ENCODE measurements at places on chromosomes 6 and 20.

DNA sequence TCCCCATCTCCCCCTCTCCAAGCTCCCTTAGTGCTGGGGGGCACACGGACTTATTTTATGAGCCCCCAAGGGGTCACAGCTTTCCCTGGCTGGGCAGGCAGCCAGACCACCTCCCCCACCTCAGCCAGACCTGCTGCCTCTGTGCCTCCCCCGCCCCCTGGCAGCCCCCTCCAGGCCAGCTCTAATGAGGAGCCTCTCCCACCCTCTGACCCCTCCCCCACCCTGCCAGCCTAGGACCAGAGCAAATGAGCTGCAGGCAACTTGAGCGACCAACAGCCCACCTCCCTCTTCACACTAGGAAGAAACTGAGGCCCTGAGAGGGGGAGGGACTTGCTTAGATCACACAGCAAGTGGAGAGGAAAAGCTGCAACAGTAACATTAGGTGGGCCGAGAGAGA lies 1.9 kb downstream of the GDF5 start:
- no peak for DNase-seq

DNA sequence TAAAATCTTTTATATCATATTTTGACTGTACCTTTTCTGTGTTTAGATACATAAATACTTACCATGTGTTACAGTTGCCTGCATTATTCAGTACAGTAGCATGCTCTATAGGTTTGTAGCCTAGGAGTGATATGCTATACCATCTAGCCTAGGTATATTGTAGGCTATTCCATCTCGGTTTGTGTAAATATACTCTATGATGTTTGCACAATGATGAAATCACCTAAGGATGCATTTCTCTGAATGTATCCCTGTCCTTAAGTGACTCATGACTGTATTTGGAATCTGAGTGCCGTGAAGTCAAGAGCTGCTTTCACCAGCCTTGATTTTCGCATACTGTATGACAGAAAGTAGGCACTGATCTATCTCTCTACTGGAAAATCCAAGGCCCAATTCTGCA lies 129.9 kb downstream of the UTRN start:
- DNase-seq, result no peak

DNA sequence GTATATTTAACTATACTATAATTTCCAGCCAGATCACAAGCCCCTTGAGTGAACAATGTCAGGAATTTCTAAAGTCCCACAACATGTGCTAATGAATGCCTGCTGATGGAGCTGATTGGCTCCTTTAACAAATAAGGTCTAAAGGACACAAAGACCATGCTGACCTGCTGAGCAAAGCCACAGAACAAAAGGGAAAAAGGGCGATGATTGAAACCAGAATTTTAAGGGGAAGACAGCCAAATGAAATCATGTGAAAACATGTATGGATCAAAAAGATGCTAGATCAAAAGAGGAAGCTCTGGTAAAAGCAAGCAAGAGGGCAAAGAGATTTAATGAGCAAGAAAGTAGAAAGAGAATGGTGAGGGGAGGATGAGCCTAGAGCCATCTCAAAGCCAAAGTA lies 105.6 kb downstream of the DCDC2 start:
- DNase-seq, result no peak

DNA sequence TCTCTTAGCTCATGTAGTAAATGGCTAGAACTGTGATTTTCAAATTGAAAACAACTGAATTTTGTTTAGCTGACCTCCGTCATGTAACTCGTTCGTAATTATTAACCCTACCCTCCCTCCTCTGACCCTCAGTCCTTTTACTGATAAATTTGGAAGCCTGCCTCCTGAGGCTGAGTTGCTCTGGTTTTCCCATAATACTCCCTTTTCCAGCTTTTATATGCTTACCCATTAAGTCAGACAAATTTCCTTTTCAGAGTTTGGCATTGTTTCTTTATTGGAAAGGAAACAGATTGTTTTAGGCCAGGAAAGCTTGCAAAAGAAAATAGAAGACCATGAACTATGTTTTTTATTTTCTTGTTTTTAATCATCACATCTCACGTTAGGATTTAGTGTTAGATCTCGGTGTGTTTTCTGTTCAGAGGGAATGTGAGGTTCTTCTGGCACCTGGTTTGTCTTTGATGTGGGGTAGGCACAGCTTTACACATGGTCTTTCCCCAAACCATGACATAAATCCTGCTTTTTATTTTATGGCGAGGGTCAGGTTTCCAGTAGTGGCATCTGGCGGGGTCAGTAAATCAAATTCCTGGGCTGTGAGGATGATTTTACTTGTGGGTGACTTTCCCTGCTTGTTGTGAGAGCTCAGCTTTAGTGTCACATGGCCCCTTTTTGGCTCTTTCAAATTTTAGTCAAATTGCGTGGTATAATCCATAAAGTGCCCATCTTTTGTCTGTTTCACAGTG lies 24.5 kb downstream of the PLCB4 start:
- DNase-seq, result no peak

DNA sequence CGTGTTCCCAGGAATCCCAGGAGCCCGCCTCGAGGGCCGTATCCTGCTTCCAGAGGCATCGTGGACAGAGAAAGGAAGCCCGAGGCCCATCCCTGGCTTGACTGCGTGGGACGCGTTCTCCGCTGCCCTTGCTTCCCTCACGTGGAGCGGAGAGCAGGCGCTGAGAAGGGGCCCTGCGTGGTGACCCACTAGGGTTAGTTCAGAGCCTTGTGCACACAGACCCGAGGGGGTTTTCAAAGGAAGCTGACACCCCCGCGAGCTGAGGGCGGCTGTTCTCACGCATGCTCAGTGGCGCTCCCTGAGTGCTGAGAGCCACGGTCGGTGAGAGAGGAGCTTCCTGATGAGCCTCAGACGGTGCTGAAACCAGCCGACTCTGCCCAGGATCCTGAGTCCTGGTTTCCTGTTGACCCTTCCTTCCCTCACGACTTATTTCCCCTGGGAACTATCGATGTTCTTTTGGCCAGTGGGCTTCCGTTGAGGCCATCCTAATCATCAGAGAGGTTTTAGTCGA lies 28.9 kb upstream of the CCR6 start:
- DNase-seq, result no peak

DNA sequence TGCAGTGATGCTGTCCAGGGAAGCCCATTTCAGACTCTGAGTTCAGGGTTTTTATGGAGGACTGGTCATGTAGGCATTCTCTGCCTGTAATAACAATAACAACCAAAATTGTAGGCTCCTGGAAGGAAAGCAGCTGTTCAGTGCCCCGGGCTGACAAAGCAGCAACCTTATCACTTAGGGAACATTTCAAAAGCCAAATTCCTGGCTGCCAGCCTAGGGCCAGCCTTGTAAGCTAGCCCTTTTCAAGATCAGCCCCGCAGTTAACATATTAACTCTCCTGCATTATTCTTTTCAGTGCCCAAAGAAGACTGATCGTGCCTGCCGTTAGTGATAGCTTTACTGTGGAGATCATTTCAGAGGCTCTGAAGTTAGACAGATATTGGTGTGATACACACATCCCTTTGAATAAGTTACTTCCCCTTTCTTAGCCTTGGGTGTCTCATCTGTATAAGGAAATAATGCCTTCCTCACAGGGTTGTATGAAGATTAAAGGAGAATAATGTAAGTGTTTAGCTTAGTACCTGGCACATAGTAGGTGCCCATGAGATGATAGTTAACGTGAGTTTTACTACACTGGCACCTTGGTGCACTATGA lies 44.1 kb downstream of the CTNNBL1 start:
- DNase-seq, result no peak

DNA sequence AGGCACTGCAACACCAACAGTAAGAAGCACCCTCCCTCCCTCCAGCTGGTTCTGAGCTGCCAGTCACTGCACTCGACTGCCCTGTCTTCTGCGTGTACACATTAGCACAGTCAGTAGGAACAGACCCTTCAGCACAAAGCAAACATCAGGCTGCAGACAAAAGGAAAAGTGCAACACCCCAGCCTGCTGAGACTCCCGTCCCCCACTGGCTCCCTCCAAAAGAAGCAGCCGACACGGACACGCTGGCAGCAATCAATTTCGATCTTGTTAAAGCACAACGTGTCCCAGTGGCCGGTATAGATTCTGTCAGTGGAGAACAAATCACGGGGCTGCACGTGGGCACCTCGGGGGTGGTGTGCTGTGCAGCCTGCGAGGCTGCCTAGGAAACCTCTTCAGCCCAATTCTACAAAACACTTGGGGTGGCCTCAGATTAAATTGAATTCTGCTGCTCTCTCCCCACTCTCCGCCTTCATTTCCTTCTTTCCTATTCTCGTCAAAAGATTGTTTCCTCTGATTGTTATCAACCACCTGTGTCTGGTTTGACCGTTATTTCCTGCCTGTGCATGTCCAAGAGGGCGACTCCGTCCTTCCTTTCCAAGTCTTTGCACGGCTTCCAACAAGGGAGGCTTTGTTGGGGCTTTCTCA lies 38.7 kb downstream of the TRAF3IP2 start:
- DNase-seq, result no peak

DNA sequence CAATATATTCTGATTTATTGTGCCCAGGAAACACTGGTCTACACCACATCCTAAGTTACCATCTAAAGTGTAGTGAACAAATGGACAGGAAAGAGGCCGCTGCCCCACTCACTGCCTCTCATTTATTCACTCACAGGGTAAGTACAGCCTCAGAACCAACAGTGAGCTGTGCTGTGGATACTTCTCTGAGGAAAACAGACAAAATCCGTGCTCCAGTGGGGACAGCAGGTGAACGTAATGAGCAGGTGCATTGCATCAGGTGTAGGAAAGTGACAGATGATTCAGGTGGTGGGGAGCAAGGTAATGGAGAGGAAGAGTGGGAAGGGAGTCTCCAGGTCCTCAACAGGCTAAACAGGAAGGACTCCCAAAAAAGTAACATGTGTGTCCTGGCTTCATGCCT lies 8.4 kb upstream of the ULBP2 start:
- DNase-seq, result no peak

GRCh38 chr6:145562771-145563615 lies 172.3 kb downstream of the EPM2A start:
- DNase-seq, result no peak

DNA sequence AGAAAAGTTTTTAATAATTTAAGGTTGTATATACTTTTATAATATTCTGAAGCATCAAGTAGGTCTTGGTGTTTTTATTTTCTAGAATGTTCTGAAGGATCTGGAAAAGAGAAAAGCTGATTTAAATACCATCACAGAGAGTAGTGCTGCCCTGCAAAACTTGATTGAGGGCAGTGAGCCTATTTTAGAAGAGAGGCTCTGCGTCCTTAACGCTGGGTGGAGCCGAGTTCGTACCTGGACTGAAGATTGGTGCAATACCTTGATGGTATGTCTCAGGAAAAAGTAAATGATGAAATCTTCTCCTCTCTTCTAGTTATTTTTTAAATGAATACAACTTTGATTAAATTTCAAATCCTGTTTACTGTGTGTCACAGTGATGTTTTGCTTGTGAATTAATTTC lies 225.7 kb downstream of the UTRN start:
- DNase-seq, result no peak

GRCh38 chr6:53070806-53071205 lies 5.6 kb downstream of the FBXO9 start:
- no peak for DNase-seq

DNA sequence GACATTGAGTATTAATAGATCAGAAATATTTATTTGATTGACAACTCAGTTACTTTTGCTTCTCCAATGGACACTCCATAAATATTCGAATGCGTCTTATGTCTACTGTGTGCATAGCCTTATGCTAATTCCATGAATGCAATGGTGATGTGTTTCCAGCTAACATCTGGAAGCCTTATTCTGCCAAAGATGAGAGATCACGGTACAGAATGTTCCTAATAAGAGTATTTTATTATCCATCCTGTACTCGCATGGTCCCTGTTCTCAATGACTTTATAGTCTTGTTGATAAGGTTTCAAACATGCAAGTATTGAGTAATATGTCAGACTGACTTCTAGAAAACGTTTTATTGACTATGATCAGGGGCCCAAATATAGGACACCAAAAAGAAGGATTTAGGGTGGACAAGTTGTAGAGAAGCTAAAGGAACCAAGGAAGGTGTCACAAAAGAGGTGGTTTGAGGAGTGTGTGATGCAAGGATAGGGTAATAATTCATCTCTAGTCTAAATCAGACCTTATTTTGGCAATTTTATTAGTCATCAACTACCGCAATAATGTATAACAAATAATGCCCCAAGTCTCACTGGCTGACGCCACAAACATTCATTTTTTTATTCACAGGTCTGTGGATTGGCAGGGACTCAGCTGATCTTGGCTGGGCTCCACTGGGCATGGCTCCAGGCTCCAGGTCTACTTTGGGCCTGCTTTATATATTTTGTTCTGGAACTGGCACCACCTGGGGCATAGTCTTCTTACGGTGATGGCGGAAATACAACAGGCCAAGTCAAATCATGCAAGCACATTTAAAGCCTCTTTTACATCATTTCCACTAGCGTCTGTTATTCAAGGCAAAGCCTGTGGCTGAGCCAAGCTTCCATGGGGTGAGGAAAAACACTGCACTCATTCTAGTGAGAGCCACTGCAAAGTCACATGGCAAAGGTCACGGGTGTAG lies 24.5 kb upstream of the CD83 start:
- no peak for DNase-seq

- DNase-seq, result no peak
These were observed 47.1 kb upstream of the FOXP4 start for GRCh38 chr6:41498968-41499599.

- no peak for DNase-seq
These were observed 79.3 kb upstream of the GATA5 start for GRCh38 chr20:62554898-62555641.

DNA sequence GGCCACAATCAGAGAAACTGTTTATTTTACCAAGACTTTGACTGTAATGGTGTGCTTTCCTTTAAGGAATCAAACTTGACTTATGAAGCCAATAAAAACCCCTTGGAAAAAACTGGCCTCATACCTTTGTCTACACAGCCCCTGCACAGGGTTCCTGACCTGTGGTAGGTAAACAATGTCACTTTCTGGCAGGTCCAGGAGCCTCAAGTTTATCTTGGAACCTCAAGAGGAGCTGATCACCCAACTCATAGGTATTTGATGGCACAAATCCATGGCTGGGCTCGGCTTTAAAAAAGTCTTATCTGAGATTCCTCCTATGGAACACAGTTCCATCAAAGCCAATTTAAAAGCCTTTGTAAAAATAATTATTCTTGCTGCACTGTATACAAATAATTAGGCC lies 61.0 kb downstream of the AGPAT4 start:
- no peak for DNase-seq

DNA sequence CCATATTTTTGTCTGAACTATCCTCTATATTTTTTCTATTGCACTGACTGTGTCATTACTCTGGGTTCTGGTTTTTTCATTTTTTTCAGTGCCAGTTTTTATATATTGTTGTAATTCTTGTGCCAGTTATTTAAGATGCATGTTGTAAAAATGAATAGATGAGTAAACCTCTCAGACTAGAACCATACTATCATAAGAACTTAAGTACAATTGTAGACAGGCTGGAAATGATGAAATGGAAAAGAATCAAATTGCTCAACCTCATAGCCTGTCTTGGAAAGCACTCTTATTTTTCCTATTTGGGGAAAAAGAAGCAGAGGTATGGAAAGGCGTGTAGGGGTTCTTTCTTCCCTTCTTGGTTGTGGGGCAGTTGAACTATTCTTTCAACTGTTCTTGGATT lies 30.2 kb downstream of the PANK2 start:
- DNase-seq, result no peak

GRCh38 chr20:15396026-15396425 lies 1058.6 kb upstream of the FLRT3 start:
- no peak for DNase-seq

GRCh38 chr6:317060-317447 lies 24.8 kb downstream of the DUSP22 start:
- no peak for DNase-seq

GRCh38 chr6:52672412-52673025 lies 1.6 kb downstream of the TMEM14A start:
- DNase-seq, result no peak

GRCh38 chr6:151051164-151051563 lies 185.7 kb downstream of the MTHFD1L start:
- DNase-seq, result no peak
